CD4-positive, alpha-beta T cell (primary cell): ENCODE measurements at places on chromosomes 13 and 19. TPM values are rescaled to one million over a fixed set of nuclear protein-coding genes. Genes with fewer than 3 reads are reported as not detected.

DNA sequence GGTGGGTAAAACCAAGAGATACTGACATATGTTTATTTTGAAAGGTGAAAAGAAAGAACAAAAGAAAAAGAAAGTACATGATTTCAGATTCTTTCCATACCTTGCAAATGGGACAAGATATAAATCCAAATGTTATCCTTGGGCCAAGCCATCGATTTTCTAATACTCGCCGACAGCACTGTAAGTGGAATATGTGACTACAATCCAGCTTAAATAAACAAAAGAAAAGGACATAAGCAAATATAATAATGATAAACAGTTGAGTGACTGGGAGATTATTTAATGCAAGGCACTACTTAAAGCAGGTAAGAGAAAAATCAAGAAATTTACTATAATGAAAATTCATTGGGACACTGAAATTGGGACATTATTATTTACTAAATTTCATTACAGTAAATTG lies 29.9 kb upstream of the FBXL3 start:
- H3K4me3 ChIP-seq = no peak overlapping the region
- no peak for DNase-seq
- no peaks in the 10 kb centered on the region for H3K27me3 ChIP-seq
- no peak overlapping the region for H3K27ac ChIP-seq
- peaks cover 88% of the 10 kb centered on the region for H3K36me3 ChIP-seq

DNA sequence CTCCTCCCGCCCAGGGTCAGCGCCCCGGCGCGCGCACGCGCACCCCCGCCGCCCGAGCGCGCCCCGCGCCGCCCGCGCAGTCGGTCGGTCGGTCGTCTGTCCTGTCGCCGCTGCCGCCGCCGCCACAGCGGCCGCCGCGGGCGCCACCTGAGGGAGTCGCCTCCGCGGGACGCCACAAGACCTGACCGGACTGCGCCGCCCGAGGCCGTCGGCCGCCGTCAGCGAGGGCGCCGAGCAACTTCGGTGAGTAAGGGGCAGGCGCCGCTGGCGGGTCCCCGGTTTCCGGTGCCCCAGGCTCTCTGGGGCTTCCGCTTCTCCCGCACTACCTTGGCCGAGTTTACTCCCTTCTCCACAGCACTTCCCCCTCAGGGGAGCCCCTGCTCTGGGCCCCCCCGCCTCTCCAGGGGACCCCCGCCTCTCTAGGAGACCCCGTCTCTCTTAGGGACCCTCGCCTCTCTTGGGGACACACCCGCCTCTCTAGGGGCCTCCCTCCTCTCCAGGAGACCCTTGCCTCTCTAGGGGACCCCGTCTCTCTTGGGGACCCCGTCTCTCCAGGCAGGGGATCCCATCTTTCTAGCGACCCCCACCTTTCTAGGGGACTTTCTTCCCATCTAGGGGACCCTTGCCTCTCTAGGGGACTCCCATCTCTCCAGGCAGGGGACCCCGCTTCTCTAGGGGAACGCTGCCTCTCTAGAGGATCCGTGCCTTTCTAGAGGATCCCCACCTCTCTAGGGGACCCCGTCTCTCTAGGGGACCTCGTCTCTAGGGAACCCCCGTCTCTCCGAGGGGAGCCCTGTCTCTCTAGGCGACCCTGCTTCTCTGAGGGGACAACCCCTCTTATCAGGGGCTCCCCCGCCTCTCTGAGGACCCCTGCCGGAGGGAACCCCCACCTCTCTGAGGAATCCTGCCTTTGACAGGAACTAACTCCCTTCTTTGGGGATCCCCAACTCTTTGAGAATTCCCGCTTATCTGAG lies 19.3 kb upstream of the GATAD2A start:
- peak; percentile 37 for DNase-seq
- H3K36me3 ChIP-seq = no peaks in the 10 kb centered on the region
- peak overlapping the region; percentile 74 for H3K27ac ChIP-seq
- H3K27me3 ChIP-seq = no peaks in the 10 kb centered on the region

DNA sequence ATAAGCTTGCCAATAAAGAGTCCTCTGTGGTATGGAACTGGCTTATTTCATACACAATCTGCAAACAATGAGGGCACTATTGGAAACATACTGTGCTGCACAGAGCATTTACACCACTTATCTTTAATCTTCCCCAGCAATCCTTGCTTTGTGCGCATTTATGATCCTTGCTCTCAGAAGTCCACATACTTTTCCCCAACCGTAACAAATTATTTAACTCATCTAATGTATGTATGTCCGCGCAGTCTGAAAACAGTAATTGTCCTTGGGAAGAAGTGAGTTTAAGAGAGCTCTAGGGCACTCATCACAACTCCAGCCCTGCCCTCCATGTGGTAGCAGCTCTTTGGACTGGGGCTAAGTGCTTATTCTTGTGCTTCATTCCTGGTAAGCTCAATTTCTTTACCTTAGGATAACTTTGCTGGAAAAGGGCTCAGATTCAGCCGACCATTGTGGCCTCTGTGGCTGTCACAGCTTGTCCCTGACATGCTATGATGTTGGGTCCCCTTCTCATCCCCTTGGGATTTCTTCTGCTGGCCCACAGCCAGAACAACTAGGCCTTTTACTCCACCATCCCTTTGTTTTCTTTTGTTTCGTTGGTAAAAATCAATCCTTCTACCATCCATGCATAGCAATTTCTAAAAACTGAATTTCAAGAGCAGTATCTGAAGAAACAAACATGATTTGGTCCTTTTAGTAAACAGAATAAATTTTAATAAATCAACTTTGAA lies 152.7 kb downstream of the TNFRSF19 start:
- DNase-seq = no peak
- H3K4me3 ChIP-seq = no peak overlapping the region
- no peaks in the 10 kb centered on the region for H3K27me3 ChIP-seq
- H3K36me3 ChIP-seq = no peaks in the 10 kb centered on the region
- no peak overlapping the region for H3K27ac ChIP-seq

LILRB5 gene
- total RNA-seq = not detected

GRCh38 chr19:46787040-46787330 lies 1.4 kb downstream of the SLC1A5 start:
- H3K27me3 ChIP-seq = no peaks in the 10 kb centered on the region
- H3K4me1 ChIP-seq = peaks cover 71% of the 10 kb centered on the region
- H3K36me3 ChIP-seq = peaks cover 20% of the 10 kb centered on the region
- peak overlapping the region; percentile 78 for H3K27ac ChIP-seq
- H3K4me3 ChIP-seq = peak overlapping the region; percentile 76

SIGLEC7 gene
- not detected for total RNA-seq

GRCh38 chr19:4278010-4278409 lies 1.1 kb upstream of the SHD start:
- peaks cover 15% of the 10 kb centered on the region for H3K27me3 ChIP-seq
- no peaks in the 10 kb centered on the region for H3K36me3 ChIP-seq
- no peak overlapping the region for H3K27ac ChIP-seq
- no peak overlapping the region for H3K4me3 ChIP-seq
- H3K4me1 ChIP-seq = peaks cover 15% of the 10 kb centered on the region

- no peak overlapping the region for H3K4me3 ChIP-seq
- H3K4me1 ChIP-seq = peaks cover 44% of the 10 kb centered on the region
- H3K27me3 ChIP-seq = peaks cover 16% of the 10 kb centered on the region
- H3K36me3 ChIP-seq = peaks cover 69% of the 10 kb centered on the region
- DNase-seq = no peak
- H3K27ac ChIP-seq = no peak overlapping the region
Measured at GRCh38 chr19:2246801-2247361, 2.2 kb upstream of the AMH start.

DNA sequence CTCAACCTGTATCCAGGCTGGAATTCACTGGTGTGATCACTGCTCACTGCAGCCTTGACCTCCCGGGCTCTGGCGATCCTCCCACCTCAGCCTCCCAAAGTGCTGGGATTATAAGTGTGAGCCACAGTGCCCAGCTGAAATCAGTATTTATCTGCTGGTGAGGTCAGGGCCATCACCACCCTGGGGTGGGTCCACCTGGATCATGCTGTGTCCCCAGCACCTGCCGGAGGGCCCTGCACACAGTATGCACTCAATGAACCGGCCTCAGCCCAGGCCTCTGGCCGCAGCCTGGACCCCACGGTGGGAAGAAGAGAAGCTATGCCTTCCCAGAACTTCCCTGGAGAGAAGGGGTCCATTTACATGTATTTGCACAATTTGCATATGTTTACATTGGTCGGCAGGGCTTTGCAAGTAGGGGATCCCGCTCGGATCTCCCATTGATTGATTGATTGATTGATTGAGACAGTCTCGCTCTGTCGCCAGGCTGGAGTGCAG lies 2.6 kb upstream of the SLC5A5 start:
- no peak overlapping the region for H3K27ac ChIP-seq
- no peak for DNase-seq
- H3K4me1 ChIP-seq = peaks cover 33% of the 10 kb centered on the region
